ENCODE measurements at places on chromosomes 3 and 15.

DNA sequence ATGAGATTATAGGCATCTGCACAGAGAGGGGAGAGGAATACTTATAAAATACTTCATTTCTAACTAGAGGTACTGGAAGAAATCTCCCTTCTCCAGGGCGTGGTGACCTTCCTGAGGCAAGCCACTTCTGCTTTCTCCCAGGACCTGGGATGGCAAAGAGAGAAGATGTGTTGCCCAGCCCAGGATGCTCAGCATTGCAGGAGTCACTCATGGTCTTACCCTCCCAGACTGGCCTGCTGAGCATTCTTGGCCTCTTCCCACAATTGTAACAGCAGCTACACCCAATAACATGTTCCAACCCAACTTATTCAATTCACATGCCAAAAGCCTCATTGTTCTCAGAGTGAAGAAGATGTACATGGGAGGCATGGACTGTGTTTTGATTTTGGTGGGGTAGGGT is 37.9 kb downstream of the IL20RB start:
- no peak for DNase-seq

GRCh38 chr15:69524296-69524695 is 71.7 kb downstream of the RPLP1 start:
- DNase-seq, result no peak

- no peak for DNase-seq
These were observed 790 bp downstream of the SKOR1 start for GRCh38 chr15:67825881-67826716.

- DNase-seq, result no peak
These were observed 10.0 kb downstream of the RBP2 start for GRCh38 chr3:139466360-139466759.

- no peak for DNase-seq
These were observed 80.7 kb downstream of the PPARG start for GRCh38 chr3:12369598-12369997.

DNA sequence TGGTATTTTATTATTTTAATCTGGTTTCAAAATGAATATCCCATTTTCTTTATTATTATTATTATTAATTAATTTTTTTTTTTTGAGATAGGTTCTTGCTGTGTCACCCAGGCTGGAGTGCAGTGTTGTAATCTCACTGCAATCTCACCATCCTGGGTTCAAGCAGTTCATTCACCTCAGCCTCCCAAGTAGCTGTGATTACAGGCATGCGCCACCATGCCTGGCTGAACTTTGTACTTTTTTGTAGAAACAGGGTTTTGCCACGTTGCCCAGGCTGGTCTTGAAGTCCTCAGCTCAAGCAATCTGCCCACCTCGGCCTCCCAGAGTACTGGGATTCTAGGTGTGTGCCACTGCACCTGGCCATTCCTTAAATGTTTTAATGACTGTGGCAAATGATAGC is 28.6 kb downstream of the DAG1 start:
- DNase-seq, result no peak

DNA sequence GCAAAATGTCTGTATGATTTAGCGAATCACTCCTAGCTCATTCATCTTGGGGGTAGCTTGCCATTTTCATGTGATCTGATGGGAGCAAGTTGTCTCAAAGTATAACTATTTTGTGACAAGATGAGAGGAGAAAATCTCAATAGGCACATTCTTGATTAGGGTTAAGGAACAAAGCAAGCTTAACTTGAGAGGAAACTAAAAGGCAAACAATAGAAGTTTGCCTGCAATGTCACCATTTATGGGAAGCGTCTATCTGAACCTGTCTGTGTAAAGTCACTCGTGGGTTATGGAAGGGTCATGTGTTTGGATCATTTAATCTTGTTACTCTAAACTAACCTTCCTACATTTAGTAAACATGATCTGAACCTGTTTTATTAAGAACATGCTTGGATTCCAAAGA is 232.5 kb downstream of the CDIN1 start:
- no peak for DNase-seq

DNA sequence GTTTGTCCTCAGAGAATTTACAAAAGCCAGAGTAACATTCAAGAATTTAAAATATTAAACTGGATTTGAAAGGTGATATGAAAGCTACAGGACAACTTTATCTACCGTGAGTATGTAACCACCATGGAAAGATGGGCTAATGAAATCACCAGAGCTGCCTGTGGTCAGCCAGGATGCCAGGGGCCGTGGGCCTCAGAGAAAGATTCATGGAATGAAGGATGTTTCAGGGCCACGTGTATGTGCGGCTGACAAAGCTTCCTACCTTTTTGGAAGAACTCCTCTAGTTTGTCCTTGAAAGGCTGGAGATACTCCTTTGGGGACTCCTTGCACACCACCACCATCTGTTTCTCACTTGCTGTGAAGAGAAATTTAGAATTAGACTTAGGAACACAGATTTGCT is 138.9 kb downstream of the GREM1 start:
- DNase-seq, result no peak

DNA sequence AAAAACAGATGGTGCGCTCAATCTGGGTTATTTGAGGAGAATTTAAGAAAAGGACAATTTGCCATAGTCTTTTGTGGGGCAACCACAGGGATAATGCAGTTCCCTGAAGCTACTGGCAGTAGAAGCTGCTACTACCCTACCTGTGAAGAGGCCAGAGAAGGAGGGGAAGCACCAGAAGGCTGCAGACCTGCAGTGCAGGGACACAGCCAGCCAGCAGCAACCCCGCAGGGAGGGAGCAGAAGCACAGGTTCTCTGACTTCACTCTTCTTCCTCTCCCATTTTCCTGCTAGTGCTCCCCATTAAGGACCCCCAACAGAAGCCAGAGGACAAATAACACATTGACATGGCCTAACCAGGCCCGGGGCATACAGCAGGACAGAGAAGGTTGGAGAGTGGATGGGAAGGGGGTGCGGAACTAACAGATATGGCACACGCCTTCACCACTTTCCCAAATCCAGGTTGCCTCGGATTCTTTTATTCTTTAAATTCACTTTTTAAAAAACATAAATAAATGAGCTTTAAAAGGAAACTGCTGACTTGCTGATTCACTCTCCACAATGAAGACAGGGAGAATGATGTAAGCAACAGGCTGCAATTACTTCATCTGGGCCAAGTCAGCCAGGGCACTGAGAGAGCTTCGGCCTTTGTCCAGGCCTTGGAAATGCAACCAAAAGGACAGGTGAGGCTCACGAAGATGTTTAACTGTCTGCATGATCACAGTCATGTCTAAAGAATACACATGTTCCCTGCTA is 30.1 kb downstream of the POPDC2 start:
- DNase-seq, result no peak
